ENCODE measurements at places on chromosomes 7 and 10.

DNA sequence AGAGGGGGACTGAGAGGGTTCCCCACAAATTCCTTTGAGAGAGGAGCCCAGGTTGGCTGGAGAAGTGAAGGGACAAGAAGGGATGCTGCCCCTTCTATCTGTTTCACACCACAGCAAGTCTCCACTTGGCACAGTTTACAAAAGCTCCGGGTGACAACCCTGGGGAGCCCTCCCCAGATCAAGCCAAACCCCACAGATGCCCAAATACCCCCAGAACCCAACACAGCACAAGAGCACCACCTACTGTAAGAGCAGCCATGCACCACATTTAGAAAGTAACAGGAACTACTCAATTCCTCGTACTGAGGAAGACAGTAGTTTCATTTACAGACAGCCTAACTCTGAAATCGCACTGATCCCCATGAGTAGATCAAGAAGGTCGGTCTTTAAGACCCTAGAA, 67.8 kb upstream of the ATP6V0A4 start:
- no peak for DNase-seq

GRCh38 chr7:22549667-22550513, 49.9 kb upstream of the STEAP1B start:
- no peak for DNase-seq

- no peak for DNase-seq
Observed at GRCh38 chr7:36138209-36138608, 14.8 kb upstream of the EEPD1 start.

DNA sequence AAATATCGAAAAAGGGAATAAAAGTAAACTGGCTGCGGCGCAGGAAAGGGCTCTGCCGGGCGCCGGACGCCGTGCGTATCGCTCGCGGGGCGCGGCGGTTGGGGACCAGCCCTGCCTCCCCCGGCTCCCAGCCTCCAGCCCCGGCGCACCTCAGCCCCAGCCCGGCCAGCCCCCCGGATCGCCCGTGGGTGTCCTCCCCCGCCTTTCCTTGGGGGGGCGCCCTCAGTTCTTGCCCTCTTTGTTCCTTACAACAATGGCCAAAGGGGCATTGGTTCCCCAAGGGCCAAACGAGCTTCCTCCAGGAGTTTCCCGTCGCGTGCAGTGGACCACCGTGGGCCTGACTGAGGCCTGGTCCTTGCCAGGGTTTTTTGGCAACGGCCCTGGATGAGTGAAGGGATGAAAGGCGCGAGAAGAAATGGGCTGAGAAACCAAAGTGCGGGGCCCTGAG, 1.2 kb downstream of the MACROH2A2 start:
- peak; percentile 16 for DNase-seq

GRCh38 chr10:86630079-86630478, 24.3 kb upstream of the OPN4 start:
- DNase-seq: peak; percentile 66

DNA sequence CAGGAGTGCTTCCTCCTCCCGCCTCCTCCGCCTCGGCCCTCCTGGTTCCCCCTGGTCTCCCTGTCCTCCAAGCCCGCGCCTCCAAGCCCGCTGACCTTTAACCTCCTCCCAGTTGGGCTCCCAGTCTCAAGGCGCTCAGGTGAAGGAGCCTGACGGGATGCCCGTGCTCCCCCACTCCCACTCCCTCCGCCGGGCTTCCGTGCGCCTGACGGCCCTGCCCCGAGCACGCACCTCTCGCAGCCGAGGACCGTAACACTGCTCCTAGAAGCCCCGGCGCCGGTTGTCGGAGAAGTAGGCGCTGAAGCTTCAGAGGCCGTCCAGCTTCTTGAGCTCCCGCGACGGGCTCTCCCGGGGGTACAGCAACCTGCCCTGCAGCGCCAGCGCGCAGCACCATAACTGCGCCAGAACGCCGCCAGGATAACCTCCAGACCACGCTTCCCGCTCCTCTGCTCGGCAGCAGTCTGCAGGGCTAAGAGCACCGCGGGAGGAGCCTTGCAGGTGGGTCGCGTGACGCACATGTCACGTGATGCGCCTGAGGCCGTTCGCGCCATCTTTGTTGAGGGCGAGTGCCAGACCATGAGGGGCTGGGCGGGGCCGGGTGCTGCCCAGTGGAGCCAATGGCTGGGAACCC, 71.0 kb upstream of the ZNF479 start:
- no peak for DNase-seq

GRCh38 chr7:91267171-91267955, 3.1 kb downstream of the FZD1 start:
- DNase-seq: peak; percentile 61

- DNase-seq: no peak
Observed at GRCh38 chr10:79452174-79452611, 6.8 kb upstream of the ZCCHC24 start.

DNA sequence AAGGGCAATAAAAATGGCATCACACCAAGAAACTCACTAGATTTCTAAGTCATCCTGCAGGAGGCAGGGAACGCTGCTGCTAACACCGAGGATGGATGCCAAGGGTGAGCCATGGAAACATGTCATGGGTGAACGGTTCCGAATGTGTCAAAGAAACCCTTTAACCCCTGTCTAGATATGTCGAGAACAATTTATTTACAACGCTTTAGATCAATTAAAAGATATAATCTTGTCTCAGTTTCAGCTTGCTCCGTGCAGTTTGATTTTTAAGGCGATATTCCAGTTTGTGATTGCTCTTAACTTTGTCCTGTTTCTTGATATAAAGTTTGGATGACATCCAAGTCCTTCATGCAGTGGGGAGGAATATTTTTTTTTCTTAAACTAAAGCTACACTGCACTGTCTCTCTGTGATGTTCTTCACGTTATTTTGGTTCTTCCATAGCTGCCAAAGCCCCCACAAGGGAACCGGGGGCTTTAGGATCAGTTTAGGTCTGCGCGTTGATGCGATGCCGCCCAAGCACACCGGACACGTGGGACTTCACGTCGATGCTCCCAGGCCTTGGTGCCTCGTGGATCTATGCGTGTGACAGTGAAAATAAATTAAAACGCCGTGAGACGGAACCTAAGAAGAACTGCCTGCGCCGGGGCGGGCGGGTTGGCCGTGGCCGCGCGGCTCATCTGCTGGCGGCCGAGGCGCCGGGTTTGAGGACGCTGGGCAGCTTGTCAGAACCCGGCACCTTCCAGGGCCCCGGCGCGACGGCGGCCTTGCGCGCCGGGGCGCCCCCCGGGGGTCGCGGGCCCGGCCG, 220.3 kb downstream of the PHTF2 start:
- DNase-seq: peak; percentile 68

GRCh38 chr7:98323597-98324322, 42.3 kb downstream of the BRI3 start:
- peak; percentile 35 for DNase-seq

DNA sequence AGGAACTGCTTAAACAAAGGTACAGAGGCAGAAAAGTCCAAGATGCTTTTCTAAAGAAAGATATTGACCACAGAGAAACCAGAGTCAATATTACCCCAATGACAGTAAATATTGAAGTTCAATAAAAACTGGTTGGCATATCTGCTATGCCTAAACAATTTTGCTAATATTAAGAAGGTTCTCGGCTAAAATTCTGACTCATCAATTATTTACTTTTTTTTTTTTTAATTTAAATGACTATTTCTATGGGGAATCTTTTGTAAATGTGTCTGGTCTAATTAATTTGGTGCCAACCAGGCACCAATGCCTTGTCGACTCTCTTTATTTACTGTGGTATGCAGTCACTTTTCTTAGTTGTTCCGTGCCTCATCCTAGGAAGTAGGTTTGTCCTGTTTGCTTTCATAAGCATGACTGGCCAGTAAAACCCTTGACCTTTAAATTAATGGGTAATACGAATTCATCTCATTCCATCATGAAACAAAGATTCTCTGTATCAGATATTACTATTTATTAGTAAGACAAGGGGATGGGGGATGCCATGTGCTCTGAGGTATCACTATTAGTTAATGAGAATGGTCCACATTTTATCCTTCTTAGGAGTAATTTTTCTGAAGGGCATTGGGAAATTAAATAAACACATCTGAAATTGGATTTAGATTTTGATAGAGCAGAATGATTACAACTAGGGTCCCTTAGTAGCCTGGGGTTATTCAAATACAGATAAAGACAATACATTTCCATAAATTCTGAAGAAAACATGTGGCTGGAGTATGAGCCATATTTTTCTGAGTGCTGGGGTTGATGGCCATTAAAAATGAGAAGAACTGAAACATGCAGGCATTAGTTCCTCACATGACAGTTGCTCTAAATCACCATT, 154.4 kb downstream of the VTI1A start:
- no peak for DNase-seq

DNA sequence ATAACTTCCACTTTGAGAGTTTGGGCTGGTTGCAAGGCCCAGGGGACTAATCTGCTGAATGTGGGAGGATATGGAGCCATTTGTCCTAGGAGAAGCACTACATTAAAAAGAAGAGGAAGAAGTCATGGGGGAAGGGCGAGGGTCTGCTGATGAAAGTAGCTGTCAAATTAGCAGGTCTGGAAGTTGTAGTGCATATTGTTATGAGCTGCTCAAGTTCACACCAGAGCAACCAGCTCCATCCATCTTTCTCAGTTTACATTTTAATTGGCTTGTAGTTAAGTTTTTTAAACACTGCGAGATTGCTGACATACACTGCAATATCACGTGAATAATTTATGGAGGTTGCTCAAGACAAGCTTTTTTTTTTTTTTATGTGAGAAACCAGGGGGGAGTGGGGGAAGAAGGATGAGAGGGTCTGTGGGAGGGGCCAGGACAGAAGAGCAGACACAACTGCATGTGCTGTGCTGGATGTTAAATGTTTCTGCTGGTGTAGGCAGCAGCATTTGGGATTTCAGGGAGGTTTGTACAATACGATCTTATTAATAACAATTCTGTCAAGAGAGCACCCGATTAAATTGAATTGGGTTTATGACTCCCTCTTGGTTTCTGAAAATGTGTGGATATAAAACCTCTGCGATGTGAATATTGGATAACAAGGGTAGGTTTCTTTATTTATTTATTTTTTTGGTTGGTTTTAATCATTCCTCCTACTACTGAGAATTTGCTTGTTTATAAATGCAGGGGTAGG, 759.0 kb upstream of the GALNT17 start:
- no peak for DNase-seq

- DNase-seq: no peak
Observed at GRCh38 chr7:11615174-11615573, 216.8 kb downstream of the THSD7A start.

DNA sequence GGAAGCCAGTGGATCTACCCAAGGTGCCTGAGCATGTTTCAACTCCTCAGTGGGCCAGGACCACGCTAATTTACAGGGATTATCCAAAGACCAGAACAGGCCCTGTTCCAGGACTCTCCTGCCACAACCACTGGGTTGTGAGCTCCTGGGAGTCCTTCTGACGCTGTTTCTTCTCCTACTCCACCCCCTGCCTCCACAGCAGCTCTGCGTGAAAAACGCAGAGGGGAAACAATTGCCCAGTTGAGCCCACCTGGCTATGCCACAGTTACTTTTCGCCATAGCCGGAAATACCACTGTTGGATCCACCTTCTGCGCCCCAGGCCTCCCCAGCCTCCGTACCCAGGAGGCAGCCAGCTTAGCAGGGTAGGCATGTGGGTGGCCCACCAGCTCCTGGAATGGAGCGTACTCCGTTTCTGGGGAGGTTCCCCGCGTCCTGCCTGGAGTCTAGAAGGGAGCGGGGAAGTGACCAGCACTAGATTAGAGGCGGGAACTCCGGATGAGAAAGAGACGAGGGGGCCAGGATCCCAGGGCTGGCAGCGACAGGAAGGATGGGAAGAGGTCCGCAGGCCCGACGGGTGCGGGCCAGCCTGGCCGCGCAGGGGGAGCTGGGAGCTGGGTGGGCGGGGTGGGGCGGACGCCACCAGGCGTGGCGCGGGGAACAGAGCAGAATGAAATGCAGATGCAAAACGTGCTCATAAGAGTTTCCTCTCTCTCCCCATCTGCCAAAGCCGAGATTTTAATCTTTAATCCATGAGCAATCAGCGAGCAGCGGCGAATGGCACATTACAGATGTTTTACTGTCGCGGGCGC, 32.1 kb upstream of the PAX2 start:
- DNase-seq: no peak

DNA sequence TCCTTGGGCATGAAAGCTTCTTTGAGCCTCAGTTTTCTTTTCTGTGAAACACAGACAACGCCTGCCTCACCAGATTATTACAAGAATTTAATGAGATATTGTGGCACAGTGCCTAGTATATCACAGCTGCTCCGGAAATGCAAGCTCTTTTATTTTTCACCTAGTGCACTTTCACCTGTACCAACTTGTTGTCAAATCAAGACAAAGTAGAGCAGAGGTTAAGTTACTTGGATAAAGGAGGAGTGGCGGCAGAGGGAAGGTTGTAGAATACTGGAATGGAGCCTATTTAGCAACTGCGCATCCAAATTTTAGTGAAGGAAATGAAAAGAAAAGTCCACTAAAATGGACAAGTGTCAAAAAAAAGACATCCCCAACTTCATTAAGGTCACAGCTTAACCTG, 54.9 kb upstream of the RHOBTB1 start:
- DNase-seq: no peak

GRCh38 chr7:27235387-27236311, 7.0 kb upstream of the EVX1 start:
- peak; percentile 34 for DNase-seq

DNA sequence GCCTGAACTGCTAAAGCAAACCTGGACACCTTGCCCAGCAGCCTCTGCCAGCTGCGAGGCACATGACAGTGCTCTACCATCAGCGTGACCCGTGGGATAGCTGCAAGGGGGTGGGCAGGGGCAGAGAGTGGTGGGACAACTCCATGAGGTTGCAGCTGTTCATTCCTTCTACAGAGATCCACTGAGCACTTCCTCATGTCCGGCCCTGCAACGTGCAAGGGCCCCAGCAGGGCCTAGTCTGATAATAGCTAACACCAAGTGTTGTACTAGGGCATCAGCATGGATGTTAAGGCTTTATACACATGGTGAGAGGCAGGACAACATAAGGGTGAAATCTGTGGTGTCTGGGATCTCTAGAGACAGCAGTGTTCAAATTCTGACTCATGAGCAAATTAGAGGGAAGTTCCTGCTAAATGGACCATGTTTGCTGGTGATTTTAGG, 14.3 kb downstream of the NOD1 start:
- DNase-seq: no peak

DNA sequence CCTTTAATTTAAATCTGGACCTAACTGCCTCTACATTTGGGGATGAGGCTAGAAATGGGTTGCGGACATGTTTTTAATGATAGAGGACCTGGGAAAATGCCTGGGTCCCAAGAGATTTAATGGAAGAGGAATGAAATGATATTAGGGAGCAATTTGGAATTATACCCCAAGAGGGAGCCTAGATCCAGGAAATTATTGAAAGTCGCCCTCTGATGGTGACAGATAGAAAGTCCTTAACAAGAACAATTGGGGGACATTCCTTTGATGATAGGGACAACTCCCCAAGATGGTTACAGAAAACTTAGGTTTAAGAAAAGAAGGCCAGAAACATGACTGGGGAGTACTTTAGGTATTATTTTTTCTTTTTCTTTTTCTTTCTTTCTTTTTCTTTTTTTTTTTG, 9.5 kb upstream of the TSGA13 start:
- DNase-seq: peak; percentile 61

DNA sequence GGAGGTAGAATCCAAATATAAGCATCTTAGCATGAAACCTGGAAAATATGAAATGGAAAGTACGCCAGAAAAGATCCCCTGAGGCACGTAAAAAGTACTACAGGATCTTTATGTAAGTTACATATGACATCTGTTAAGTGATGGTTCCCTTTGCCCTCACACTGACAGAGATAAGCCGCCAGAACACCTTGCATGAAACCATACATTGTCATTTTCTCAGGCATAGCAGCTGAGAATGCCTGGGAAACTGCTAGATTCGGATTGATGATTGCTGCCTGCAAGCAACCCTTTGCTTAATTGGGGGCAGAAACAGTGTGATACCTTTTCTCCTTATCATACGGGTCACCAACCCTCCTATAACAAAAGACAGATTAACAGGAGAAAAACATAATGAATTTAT, 826.6 kb upstream of the LRRN3 start:
- no peak for DNase-seq

All from cardiac fibroblast (primary cell).